ENCODE measurements at places on chromosomes 11 and 22.

DNA sequence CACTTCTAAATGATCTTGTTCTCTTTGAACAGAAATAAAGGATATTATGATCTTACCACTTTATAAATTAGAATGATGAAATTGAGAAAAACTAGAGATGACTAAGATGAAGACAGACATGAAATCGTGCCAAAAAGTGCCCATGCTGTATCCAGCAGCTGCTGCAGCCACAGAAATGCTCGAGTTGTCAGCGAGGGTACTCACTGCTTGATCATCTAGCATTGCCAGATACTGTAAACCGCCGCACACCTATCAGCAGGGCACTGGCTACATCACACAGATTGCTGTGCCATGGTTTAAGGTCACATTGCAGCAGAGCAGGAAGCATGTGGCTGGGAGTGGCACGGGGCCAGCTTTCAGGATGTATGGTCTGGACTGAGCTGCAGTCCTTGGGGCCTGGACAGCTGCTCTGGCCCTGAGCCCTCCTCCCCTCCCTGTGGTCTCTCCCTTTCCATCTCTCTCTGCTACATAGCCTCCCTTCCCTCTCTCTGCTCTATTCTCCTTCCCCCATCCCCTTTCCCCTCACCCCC lies 51.0 kb upstream of the SEPTIN5 start:
- DNase-seq = no peak

- DNase-seq = peak; percentile 38
These were observed 22.4 kb upstream of the MYH9 start for GRCh38 chr22:36409911-36410756.

DNA sequence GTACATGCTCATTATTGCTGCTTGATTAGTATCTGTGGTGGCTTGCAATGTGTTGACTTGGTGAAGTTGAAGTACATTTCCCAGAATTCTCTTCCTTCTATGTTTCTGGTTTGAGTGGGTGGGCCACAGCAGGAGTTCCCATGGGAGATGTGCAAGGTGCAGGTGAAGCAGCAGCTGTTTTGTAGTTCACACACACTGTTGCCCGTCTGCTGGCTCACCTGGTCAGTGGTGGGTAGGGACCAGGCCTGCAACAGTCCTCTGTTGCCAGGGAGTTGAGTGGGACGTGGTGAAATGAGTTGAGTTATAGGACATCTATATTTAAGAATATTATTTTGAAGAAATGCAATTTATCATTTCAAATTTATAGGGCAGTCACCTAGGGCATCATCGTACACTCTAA lies 417.4 kb downstream of the TMEM135 start:
- no peak for DNase-seq

GRCh38 chr11:69582756-69583467 lies 58.0 kb upstream of the CCND1 start:
- no peak for DNase-seq

- no peak for DNase-seq
These were observed 1232.7 kb downstream of the BRD1 start for GRCh38 chr22:48594757-48595510.

GRCh38 chr22:49503321-49503720 lies 324.4 kb downstream of the BRD1 start:
- DNase-seq = no peak

- DNase-seq = peak; percentile 38
These were observed 7.5 kb downstream of the FREY1 start for GRCh38 chr11:45899448-45900174.

- no peak for DNase-seq
These were observed 10.9 kb downstream of the MUC2 start for GRCh38 chr11:1085440-1086170.

- no peak for DNase-seq
These were observed 72.7 kb downstream of the SBF2 start for GRCh38 chr11:10221342-10221741.

- no peak for DNase-seq
These were observed 17.8 kb downstream of the SLC25A18 start for GRCh38 chr22:17581056-17581455.

DNA sequence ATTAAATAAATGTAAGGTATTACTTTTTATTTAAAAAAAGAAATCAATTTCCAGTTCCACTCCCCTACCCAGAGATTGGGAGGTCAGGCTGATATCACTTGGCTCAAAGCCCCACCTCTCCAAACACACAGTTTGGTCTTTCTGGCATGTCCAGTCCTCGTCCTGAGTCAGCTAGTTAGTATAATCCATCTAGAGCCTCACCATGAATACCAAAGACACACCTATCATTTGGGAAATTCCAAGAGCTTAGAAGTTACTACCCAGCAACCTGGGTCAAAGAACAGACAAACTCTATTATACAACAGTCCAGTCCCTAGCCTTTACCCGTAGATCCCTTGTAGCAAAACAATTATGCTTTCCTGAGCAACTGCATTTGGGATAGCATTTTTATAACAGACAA lies 9.4 kb downstream of the TREH start:
- no peak for DNase-seq

DNA sequence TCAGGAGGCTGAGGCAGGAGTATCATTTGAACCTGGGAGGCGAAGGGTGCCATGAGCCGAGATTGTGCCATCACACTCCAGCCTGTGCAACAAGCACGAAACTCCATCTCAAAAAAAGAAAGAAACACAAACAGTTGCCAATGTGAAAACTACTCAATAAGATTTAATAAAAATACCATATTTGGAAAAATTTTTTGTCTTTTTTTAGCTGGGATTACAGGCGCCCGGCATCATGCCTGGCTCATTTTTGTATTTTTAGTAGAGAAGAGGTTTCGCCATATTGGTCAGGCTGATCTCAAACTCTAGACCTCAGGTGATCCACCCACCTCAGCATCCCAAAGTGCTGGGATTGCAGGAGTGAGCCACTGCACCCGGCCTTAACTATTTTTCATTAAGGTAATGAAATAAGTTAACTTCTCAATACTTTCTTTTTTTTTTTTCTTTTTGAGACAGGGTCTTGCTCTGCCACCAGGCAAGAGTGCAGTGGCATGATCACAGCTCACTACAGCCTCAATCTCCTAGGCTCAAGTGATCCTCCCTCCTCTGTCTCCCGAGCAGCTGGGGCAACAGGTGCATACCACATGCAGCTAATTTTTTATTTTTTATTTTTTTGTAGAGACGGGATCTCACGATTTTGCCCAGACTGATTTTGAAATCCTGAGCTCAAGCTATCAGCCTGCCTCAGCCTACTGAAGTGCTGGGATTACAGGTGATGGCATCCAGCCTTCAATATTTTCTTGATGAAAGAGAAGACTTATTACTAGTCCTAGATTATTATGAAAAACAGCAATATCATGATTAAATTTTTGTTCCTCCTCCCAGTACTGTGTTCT lies 4746.2 kb upstream of the OR11H1 start:
- no peak for DNase-seq

DNA sequence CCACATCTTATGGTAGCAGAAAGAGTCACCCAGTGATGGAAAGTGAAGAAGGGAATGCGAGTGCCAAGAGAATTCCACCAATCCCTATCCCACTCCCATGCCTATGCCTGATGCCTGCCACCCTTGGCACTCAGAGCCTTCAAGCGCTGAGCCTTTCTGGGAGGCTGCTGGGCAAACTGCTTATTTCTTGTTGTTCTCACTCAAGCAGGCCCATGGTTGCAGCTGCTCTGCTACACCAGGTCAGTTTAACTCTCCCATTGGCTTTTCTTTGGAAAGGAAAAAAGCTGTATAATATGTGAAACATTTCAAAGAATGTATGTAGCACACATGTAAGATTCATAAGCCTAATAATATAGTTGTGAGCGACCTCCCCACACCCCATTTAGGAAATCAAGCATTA lies 41.4 kb downstream of the DGCR2 start:
- no peak for DNase-seq

DNA sequence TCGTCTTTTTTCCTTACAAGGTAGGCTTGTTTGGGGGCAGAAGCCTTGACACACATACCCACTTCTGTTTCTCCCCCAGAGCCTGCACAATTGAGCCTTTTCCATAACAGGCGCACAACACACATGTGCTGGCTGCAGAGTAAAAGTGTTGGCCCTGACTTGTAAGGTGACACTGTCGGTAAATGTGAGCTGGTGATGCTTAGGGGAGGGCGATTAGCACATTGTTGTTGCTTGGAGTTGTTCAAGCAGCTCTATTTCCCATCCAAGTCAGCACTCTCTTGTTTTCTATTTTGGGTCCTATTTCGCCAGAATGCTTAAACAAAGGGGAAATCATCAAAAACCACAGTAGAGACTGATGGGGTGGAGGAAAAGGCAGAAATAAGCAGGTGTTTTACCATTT lies 51.9 kb upstream of the PTPRJ start:
- no peak for DNase-seq

GRCh38 chr22:48340727-48341709 lies 1486.7 kb downstream of the BRD1 start:
- no peak for DNase-seq

- DNase-seq = peak; percentile 7
These were observed 195.9 kb downstream of the BCR start for GRCh38 chr22:23376256-23376655.

DNA sequence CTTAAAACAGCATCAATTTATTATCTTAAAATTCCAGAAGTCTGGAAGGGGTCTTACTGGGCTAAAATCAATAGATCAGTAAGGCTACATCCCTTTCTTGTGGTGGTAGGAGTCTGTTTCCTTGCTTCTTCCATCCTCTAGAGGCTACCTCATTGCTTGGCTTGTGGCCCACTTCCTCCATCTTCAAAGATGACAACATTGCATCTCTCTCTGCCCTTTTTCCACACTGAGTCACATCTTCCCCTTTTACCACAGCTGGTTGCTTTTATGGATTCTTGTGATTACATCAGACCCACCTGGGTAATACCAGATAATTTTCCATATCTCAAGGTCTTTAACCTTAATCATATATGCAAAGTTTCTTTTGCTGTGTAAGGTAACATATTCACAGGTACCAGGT lies 60.9 kb downstream of the GRIA4 start:
- no peak for DNase-seq

- no peak for DNase-seq
These were observed 21.4 kb downstream of the KIAA1671 start for GRCh38 chr22:24973872-24974271.

DNA sequence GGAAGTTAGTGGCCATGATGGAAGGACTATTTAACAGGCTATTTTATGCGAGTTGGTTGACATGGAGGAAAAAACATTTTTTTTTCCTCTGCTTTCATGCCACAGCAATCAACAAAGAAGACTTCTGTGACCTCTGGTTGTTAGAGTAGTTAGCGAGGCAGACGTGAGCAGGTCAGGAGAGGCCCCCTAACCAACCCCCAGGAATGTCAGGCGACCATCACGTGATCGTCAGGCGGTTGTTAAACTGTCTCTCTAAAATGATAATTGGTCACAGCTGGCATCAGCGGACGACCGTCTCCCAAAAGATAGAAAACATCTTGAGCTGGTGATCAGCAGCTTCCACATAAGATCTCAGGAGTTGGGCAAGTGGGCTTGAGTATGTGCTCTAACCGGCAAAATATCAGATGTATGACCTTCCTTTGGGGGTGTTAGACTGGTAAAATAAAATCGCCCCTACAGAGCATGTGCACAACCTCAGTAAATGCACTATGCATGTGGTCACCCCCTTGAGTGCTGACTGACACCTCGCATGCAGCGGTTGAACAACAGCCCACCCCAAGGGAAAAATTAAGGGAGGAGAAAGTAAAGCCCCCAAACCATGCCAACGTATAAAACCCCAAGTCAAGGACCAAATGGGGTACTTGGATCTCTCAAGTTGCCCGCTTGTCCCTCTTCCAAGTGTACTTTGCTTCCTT lies 20.9 kb upstream of the NARS2 start:
- DNase-seq = no peak

DNA sequence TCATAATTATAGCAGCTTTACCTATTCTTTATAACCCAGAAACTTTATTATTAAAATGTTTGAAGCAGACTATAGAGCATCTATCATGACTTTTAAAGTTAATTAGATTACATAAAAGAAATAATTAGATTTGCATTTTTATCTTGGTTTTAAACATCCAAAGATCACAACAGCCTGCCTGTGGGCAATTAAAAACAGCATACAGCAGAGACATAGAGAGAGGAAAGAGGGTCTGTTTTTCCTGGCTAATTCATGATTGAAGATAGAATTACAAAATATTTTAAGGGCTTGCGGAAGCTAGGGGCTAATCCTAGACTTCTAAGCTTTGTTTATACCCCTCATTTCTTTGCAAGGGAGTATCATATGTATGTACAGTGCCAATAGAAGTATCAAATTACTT lies 178.1 kb downstream of the SOX6 start:
- no peak for DNase-seq

Data from activated CD4-positive, alpha-beta T cell treated with anti-CD3 and anti-CD28 coated beads for 24 hours (primary cell).